ENCODE measurements at places on chromosomes 1 and 21. TPM values are rescaled to one million over a fixed set of nuclear protein-coding genes. Genes with fewer than 3 reads are reported as not detected.

The TTC22 gene
- 3.5 TPM for total RNA-seq

The ATAD3C gene
- total RNA-seq: 1.3 TPM

The GCSAML gene
- not detected for total RNA-seq

The PLD5 gene
- 0.17 TPM for total RNA-seq

The YARS1 gene
- total RNA-seq: 94.0 TPM

The C1orf52 gene
- total RNA-seq: 6.1 TPM

The PRKCZ gene
- total RNA-seq: 9.3 TPM

DNA sequence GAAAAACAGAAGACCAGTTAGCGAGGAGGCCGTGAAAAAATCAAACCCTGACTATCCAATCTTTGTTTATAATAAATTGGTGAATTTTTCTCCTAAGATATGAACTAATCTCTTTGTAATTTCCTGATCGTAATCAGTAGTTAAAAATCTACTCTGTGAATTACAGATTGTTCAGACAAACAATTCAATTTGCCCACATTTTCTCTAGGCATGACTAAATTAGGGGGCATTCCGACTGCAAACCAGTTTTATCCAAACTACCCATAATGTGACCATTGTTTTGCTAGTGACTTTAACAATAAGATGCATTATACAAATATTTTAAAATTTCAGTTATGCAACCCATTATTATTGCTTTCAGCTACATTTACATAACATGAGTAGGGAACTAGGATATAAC lies 546.9 kb upstream of the ADAMTS5 start:
- H3K4me3 ChIP-seq: no peak overlapping the region
- DNase-seq: no peak
- H3K27ac ChIP-seq: no peak overlapping the region
- no peaks in the 10 kb centered on the region for H3K4me1 ChIP-seq
- H3K36me3 ChIP-seq: no peaks in the 10 kb centered on the region

DNA sequence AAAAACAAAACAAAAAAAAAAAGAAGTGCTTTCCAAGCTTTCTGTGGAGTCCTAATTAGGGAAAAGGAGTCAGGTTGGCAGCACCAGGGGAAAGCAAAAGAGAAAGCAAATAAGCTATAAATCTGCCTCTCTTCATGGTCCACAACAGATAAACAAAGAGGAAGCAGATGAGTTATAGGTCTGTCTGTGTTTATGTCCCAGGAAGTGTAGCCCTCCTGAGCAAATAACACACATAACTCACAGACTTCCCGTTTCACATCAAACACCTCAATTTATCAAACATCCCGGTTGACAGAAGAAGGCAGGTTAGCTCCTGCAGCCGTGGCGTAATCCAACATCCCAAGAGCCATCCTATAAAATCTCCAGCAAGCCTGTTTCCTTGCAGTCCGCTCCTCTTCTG lies 5.6 kb upstream of the SLC2A5 start:
- no peak overlapping the region for H3K27ac ChIP-seq
- H3K4me1 ChIP-seq: no peaks in the 10 kb centered on the region
- no peak overlapping the region for H3K4me3 ChIP-seq
- H3K27me3 ChIP-seq: no peaks in the 10 kb centered on the region

DNA sequence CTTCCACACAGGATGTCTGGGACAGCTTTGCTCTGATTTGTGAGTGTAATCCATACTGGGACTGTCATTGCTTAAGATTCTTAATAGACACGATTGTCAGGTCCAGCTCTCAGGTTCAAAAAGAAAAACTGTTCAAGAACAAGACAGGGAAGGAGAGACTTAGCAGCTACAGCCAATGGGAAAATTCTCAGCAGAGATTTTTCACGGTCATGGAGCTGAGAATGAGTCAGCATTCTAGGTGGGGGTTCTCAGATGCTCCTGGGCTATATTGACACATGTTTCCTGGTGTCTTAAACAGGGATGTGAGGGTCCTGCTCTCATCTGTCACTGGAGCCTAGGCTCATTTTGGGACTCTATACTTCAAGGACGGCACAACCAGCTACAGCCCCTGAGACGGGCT lies 318.3 kb downstream of the RRAGC start:
- H3K27me3 ChIP-seq: peaks cover 3% of the 10 kb centered on the region
- H3K36me3 ChIP-seq: no peaks in the 10 kb centered on the region
- no peak for DNase-seq
- H3K4me3 ChIP-seq: no peak overlapping the region
- H3K4me1 ChIP-seq: no peaks in the 10 kb centered on the region

DNA sequence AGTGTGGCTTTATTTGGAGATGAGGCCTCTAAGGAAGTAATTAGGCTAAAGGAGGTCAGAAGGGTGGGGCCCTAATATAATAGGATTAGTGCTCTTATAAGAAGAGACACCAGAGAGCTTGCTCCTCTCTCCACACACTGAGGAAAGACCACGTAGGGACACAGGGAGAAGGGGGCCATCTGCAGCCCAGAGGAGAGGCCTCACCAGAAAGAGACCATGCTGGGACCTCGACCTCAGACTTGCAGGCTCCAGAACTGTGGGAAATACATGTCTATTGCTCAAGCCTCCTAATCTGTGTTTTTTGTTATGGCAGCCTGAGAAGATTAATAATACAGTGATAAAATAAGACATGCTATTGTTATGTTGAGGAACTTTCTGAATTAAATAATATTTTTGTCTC lies 8.3 kb downstream of the RCAN1 start:
- no peaks in the 10 kb centered on the region for H3K36me3 ChIP-seq
- H3K27ac ChIP-seq: no peak overlapping the region
- no peaks in the 10 kb centered on the region for H3K4me1 ChIP-seq
- DNase-seq: no peak

GRCh38 chr1:88802950-88803349 lies 88.4 kb downstream of the GTF2B start:
- DNase-seq: no peak
- no peaks in the 10 kb centered on the region for H3K27me3 ChIP-seq
- no peaks in the 10 kb centered on the region for H3K4me1 ChIP-seq

DNA sequence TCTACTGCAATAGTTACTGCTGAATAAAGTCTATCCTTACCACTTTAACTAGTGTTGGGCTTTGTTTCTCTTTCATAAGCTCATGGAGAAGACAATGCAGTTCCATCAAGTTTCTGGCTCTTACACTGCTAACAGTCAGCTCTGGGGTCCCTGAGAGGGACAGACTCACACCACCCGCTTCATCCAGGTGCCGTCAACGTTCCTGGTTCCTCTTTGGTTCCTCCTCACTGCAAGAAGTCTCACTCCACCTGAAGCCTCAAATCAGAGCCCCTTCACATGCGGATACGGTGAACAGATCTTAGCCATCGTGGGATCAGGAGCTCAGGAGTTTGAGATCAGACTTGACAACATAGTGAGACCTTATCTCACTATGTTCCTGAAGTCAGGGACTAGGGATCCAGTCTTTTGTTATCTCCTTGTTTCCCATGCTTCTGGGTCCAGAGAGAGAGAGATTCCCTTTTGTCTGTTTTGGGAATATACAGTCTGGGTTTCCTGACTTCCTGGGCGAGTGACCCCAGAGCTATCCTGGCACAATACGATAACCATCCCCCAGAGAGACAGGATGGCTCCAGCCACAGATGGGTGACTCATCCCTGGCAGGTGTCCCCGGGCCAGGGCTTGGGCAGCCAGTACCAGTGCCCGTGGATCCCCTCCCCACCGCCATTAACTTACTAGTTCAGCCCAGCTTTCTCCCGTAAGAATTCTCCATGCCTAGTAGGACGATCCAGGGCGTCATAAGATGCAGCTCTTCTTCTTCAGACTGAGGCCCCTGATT lies 14.3 kb upstream of the PCP4 start:
- no peak overlapping the region for H3K27ac ChIP-seq
- no peaks in the 10 kb centered on the region for H3K36me3 ChIP-seq
- no peak for DNase-seq
- no peak overlapping the region for H3K4me3 ChIP-seq
- no peaks in the 10 kb centered on the region for H3K4me1 ChIP-seq
- no peaks in the 10 kb centered on the region for H3K27me3 ChIP-seq

GRCh38 chr1:219324629-219325367 lies 151.1 kb downstream of the LYPLAL1 start:
- H3K36me3 ChIP-seq: no peaks in the 10 kb centered on the region
- H3K27me3 ChIP-seq: no peaks in the 10 kb centered on the region
- no peak overlapping the region for H3K4me3 ChIP-seq
- DNase-seq: no peak

DNA sequence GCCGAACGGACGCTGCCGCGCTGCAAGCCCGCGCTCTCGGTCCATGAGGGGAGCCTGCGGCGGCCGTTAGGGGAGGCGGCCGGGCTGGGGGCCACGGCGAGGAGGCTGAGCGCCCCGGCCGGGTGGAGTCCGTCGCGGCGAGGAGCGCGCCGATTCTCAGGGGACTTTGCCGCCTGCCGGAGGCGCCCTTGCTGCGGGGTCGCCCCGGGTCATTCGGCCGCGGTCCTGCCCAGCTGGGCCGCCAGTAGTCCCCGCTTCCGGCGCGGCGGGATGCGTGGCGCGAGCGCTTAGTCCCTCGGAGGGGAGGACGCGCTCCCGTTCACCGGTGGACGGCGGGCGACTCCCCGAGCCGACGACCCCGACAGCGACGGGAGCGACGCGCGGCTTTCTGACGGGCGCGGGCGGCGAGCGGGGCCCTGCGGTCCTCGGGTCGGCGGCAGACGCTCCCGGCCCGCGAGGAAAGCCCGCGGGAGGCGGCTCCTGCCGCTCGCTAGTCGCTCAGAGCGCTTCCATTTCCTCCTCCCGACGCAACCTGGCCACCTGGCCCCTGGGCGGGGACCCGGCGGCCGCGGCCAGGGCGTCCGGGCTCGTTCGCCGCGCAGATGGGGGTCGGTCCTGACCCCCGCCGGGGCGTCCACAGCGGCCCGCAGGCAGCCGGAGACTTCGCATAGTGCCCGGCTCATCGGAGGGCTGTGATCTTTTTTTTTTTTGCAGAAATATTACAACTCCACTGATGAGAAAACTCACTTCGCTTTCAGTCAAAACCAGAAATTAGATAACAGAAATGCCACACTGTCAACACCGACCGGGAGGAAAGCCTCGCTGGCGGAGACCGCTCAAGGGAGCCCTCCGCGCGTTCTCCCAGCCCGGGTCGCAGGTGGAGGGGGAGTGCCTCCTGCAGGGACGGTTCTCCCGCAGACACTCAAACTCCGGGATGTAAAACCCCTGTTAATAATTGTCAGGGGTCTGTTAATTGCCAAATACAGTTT lies 641 bp upstream of the ZBTB21 start:
- H3K4me3 ChIP-seq: peak overlapping the region; percentile 93
- H3K4me1 ChIP-seq: no peaks in the 10 kb centered on the region
- H3K27ac ChIP-seq: peak overlapping the region; percentile 88
- peaks cover 3% of the 10 kb centered on the region for H3K36me3 ChIP-seq
- peak; percentile 47 for DNase-seq
- H3K27me3 ChIP-seq: no peaks in the 10 kb centered on the region

- no peaks in the 10 kb centered on the region for H3K36me3 ChIP-seq
- H3K4me3 ChIP-seq: no peak overlapping the region
- DNase-seq: no peak
- no peaks in the 10 kb centered on the region for H3K4me1 ChIP-seq
- H3K27ac ChIP-seq: no peak overlapping the region
These were observed 25.3 kb upstream of the TTF2 start for GRCh38 chr1:117034791-117035290.

- H3K4me1 ChIP-seq: peaks cover 72% of the 10 kb centered on the region
- peaks cover 36% of the 10 kb centered on the region for H3K36me3 ChIP-seq
These were observed 24.9 kb downstream of the IL6R start for GRCh38 chr1:154429841-154430611.

DNA sequence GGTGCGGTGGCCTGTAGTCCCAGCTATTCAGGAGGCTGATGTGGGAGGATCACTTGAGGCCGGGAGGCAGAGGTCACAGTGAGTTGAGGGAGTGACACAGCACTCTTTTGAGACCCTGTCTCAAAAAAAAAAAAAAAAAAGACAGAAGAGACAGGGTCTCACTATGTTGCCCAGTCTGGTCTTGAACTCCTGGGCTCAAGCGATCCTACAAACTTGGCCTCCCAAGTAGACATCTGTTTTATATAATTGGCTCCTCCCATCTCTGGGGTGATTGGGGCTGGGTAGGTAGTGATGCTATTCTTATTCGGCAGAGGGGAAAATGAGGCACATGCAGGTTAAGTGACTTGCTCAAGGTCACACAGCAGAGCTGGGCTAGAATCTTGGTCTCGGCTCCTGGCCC lies 23.6 kb upstream of the VPS13D start:
- H3K27me3 ChIP-seq: no peaks in the 10 kb centered on the region
- no peak overlapping the region for H3K4me3 ChIP-seq
- peaks cover 31% of the 10 kb centered on the region for H3K36me3 ChIP-seq
- DNase-seq: no peak

- H3K4me3 ChIP-seq: no peak overlapping the region
- no peaks in the 10 kb centered on the region for H3K36me3 ChIP-seq
- no peak for DNase-seq
- no peaks in the 10 kb centered on the region for H3K27me3 ChIP-seq
These were observed 212.2 kb downstream of the LYPLAL1 start for GRCh38 chr1:219385787-219386427.

DNA sequence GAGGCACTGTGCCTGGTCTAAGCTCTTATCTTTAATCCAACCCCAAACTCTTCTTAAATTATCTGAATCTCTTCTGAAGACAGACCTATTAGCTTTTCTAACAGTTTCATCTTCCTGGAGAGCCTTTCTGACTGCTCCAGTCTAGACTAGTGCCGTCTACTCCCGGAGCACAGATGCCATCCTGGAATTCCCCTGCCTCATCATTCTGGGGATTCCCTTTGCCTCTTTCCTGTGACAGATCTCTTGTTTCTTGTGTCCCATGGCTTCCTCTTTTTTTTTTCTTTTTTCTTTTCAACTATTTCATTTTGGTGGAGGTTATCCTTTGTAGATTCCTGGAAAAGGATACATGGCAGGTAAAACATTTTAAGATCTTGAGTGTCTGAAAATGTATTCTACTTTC lies 11.7 kb downstream of the SEMA4A start:
- H3K4me3 ChIP-seq: no peak overlapping the region
- H3K27ac ChIP-seq: no peak overlapping the region
- H3K36me3 ChIP-seq: no peaks in the 10 kb centered on the region
- H3K4me1 ChIP-seq: no peaks in the 10 kb centered on the region
- DNase-seq: no peak

- no peaks in the 10 kb centered on the region for H3K36me3 ChIP-seq
- no peak overlapping the region for H3K27ac ChIP-seq
- no peaks in the 10 kb centered on the region for H3K27me3 ChIP-seq
- H3K4me3 ChIP-seq: no peak overlapping the region
- DNase-seq: no peak
These were observed 9.4 kb downstream of the C1orf116 start for GRCh38 chr1:207022996-207023679.

DNA sequence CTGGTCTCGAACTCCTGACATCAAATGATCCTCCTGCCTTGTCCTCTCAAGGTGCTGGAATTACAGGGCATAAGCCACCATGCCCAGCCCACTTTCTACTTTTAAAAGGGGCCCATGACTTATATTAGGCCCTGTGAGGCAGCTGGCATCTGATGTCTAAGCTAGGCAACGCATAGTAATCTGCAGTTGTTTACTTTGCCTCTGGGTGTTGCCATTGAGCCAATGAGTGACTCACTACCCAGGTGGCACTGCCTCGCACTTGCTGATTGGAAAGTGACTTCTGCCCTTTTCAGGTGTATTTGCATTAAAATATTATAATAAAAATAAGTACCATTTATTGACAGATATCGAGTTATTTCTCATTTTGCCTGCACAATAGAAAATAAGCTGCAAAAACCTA lies 84.9 kb downstream of the KIF14 start:
- DNase-seq: no peak
- H3K4me1 ChIP-seq: no peaks in the 10 kb centered on the region
- no peaks in the 10 kb centered on the region for H3K36me3 ChIP-seq
- no peak overlapping the region for H3K4me3 ChIP-seq

- peaks cover 35% of the 10 kb centered on the region for H3K36me3 ChIP-seq
- H3K27me3 ChIP-seq: no peaks in the 10 kb centered on the region
- H3K4me3 ChIP-seq: no peak overlapping the region
- H3K27ac ChIP-seq: no peak overlapping the region
- DNase-seq: no peak
- peaks cover 18% of the 10 kb centered on the region for H3K4me1 ChIP-seq
These were observed 52.2 kb downstream of the ZBTB40 start for GRCh38 chr1:22503721-22504410.

Data from liver (tissue), 10 donors.